ENCODE measurements at places on chromosomes 5 and 9.

- DNase-seq = peak; percentile 17
Measured at GRCh38 chr9:106697750-106698502, 165.0 kb upstream of the ZNF462 start.

- DNase-seq = no peak
Measured at GRCh38 chr5:107831612-107832395, 161.1 kb upstream of the EFNA5 start.

GRCh38 chr5:135951807-135952206 lies 3.0 kb downstream of the LECT2 start:
- DNase-seq = no peak

- DNase-seq = peak; percentile 73
Measured at GRCh38 chr5:80141147-80141671, 106.1 kb downstream of the THBS4 start.

- DNase-seq = peak; percentile 58
Measured at GRCh38 chr5:181173027-181173419, 25.6 kb downstream of the OR2V2 start.

GRCh38 chr5:7876867-7877266 lies 7.9 kb downstream of the MTRR start:
- DNase-seq = peak; percentile 37

GRCh38 chr9:37452611-37453010 lies 12.6 kb downstream of the ZBTB5 start:
- DNase-seq = no peak

- no peak for DNase-seq
Measured at GRCh38 chr5:56102889-56103288, 108.1 kb upstream of the IL6ST start.

GRCh38 chr9:137969685-137970084 lies 92.1 kb downstream of the CACNA1B start:
- DNase-seq = no peak

GRCh38 chr9:112104901-112105300 lies 70.2 kb downstream of the SUSD1 start:
- DNase-seq = peak; percentile 80

DNA sequence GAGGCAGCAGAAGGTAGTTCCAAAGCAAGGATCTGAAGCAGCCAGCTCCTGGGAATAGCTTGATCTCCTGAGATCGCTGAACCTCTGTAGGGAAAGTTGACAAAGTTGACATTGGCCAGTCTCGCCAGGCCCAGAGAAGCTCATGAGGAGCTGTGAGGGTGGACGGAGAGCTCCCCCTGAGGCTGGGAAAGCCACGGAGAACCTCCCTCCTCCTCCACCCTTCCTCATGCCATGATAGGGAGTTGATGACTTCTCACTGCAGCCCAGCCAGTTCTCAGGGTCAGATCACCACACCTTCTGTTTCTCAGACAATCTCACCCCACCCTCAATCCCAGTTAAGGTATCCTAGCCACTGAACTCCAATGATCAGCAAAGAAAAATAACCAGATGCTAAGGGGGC lies 30.4 kb upstream of the KCNV2 start:
- no peak for DNase-seq

DNA sequence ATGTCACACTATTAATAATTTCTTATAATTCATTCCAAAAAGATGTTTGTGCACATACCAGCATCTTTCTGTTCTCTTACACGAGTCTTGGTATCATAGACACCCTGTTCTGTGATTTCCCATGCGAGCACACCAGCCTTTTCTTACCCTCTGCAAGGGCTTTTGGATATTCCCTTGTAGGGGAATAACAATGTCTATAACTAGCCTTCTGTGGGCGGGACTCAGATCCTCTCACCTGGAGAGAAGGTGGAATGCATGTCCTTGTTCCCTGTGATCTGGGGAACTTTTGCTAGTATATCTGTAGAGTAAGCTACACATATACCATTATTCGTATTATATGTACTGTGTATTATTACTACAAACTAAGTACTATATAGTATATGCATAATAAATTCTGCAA lies 44.8 kb downstream of the EHMT1 start:
- DNase-seq = no peak

DNA sequence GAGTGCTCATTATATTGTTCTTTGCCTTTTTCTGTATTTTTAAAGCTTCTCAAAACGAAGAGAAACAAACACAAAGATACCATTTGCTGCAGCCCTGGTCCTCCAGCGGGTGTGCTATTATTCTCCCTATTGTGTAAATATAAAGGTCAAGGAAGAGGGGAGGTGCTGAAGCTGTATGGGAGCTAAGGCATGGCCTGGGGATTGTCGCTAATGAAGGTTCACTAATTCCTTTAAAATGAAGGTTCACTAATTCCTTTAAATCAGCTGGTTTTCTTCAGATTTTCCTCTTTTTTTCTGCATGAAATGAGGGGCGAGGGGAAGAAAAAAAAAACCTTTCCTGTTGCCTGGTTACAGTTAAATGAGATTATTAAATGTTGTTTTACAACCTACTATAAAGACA lies 74.5 kb upstream of the MAP1B start:
- DNase-seq = no peak

GRCh38 chr5:82151662-82152061 lies 126.5 kb downstream of the RPS23 start:
- no peak for DNase-seq

DNA sequence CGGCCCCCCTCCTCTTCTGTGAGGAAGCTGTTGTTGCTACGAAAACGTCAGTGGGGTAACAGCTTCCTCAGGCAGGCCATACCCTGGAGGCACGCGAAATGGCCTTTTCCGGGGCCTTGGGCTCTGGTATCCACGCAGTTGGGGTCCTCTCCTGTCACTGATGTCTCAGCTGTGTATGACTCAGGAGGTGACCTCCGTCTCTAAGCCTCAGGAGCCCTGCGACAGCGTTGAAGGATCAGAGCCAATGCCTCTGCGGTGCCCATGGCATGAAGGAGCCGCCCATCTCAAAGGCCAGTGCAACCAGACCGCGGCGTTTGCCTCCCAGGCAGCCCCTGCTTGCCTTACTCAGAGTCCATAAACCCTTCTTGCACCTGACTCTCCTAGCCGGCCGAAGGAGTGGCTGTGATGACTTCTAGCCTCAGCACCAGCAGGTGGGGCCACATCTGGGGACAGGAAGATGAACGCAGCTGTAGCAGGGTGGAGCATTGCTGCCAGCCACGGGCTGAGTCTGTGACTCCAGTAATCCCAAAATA lies 1.0 kb upstream of the MXD3 start:
- DNase-seq = no peak

DNA sequence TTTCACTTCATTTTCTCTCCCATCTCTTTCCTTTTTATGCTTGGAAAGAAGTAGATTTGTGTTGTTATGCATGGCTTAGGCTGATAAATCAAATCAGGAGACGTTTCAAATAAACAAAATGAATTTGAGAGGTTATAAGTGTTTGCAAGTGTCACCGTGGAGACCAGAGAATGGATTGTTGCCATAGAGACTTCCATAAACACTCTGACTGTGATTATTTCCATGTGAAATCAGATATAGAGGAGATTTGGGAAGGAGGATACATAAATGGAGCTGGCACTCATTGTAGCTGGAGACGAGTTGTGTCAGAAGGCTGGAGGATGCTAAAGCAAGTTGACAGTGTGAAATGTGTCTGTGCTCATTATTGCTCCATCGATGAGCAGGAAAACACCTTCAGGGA lies 84.2 kb upstream of the PCSK1 start:
- no peak for DNase-seq

DNA sequence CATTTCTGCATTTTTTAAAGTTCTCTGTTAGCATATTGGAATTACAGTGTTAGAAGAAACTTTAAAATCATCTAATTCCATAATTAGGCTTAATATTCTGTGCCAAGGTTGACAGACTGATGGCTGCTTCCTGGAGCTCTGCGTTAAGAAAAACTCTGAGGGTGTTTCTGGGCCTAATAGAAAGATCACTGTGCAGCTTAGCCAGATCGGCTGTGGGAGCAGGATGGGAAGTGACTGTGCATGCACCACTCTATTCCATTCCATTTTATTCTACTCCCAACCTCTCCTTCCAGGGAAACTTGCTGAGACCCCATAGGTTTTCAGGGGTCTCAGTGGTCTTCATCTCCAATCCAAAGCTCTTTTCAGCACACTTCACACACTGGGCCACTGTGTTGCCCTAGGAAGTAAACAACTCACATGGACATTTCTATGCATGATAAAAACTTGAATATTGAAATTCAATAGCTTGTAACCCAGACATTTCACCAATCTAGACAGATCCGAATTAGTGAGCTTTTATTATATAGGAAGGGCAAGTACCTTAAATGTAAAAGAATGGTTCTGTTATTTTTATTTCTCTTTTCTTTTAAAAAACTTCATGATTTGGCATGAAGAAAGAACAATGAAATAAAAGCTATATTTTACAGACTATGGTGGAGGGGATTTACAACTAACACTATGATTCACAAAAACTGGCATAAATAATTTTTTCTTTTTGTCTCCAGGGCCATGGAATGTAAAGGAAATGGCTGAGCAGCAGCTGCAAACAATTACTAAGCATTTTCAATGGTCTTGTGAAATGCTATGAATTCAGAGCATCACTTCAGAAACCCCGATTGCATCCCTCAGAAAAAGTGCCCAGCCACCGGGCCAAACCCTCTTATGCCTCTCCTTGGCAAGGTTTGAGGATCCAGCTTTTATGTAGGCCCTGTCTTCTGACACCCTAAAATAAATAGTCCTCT lies 51.4 kb upstream of the DAB2 start:
- peak; percentile 27 for DNase-seq

Data from inflammatory macrophage treated with lipopolysaccharide for 4 hours (primary cell).